Vagina (tissue), 2 donors: ENCODE measurements at places on chromosomes 6 and 20.

- H3K36me3 ChIP-seq, result no peaks in the 10 kb centered on the region
- H3K27ac ChIP-seq, result no peak overlapping the region
- H3K4me1 ChIP-seq, result no peaks in the 10 kb centered on the region
- no peak overlapping the region for H3K4me3 ChIP-seq
Observed at GRCh38 chr6:72672906-72673305, 51.0 kb downstream of the KCNQ5 start.

GRCh38 chr6:43986177-43986825, 141.0 kb downstream of the MRPL14 start:
- H3K4me3 ChIP-seq, result no peak overlapping the region
- H3K4me1 ChIP-seq, result peaks cover 16% of the 10 kb centered on the region
- H3K27me3 ChIP-seq, result no peaks in the 10 kb centered on the region
- DNase-seq, result no peak
- no peak overlapping the region for H3K27ac ChIP-seq

- no peak for DNase-seq
- no peak within 1 kb of the TSS for H3K4me3 ChIP-seq
- H3K4me1 ChIP-seq, result peaks cover 33% of the 10 kb centered on the region
- no peaks in the 10 kb centered on the region for H3K27me3 ChIP-seq
Observed at GRCh38 chr6:127518710-127519468, at the start of gene MTCL3. Gene MTCL3, minus strand, starts transcription at chr6:127519335.

DNA sequence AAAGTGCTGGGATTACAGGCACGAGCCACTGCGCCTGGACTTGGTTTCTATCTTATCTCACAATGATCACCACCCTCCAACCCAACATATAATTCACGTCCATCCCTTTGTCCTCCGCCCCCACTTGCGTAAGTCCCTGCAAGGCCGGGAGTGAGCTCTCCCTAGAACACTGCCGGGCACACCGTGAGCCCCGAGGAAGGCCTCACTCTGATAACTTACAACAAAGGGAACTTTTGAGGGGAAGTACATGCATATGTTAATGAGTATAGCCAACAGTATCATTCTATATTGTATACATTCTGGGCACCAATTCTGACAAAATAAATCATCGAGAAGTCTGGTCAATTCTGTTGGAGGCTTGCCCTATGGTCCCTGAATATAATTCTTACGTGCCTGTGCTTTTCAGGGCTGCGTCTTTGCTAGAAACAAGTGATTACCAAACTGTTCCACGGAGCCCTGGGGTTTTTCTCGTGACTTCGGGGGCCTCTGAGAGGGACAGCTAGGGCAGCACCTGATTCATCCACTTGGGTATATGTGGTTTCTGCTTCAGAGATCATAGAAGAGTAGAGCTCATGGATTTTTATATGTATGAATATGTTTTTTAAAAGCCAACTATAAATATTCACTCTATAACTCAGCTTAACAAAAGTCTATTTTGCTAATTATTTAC, 469.8 kb upstream of the AGPAT4 start:
- H3K27me3 ChIP-seq, result no peaks in the 10 kb centered on the region
- no peak overlapping the region for H3K4me3 ChIP-seq
- DNase-seq, result no peak
- H3K4me1 ChIP-seq, result no peaks in the 10 kb centered on the region

DNA sequence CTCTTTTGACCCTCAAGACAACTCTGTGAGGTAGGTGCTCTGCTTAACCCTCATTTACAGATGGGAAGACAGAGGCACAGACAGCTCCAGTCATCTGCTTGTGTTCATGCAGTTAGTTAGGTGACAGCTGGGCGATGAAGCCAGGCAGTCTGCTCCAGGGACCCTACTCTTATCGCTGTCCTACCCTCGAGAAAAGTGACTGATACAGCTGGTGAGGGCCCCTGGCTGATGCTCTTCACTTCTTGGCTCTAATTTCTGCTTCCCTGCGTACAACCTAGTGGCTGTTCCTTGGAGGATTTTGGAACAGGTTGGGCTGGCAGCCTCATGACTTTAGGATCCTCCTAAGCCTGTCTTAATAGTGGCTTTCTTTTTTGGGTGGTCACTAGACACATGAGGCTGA, 9.1 kb upstream of the TJAP1 start:
- no peaks in the 10 kb centered on the region for H3K4me1 ChIP-seq
- no peak overlapping the region for H3K4me3 ChIP-seq
- no peaks in the 10 kb centered on the region for H3K36me3 ChIP-seq
- DNase-seq, result no peak

GRCh38 chr20:37896932-37897548, 5.9 kb upstream of the VSTM2L start:
- no peaks in the 10 kb centered on the region for H3K27me3 ChIP-seq
- no peaks in the 10 kb centered on the region for H3K4me1 ChIP-seq
- H3K36me3 ChIP-seq, result no peaks in the 10 kb centered on the region
- DNase-seq, result no peak

- H3K36me3 ChIP-seq, result no peaks in the 10 kb centered on the region
- no peak overlapping the region for H3K4me3 ChIP-seq
- no peaks in the 10 kb centered on the region for H3K4me1 ChIP-seq
- peak; percentile 71 for DNase-seq
- no peaks in the 10 kb centered on the region for H3K27me3 ChIP-seq
Observed at GRCh38 chr6:1590580-1590979, 19.1 kb upstream of the FOXC1 start.

DNA sequence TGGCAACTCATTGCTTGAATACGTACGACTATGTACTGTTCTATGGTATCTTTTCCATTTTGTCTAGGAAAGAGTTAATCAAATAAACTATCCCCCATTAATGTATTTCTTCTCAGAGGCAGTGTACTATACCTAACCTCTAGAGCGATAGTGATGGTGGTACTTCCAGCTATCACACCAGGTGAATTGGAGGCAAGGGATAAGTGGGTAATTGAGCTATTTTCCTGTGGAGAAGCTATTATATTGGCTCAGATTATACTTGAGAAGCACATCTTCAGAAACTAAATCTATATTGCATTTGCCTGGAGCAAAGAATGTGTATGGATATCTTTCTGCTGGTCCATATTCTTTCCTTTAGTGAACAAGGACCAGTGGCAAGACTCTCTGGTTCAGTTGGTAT, 430.7 kb upstream of the KHDRBS2 start:
- no peaks in the 10 kb centered on the region for H3K36me3 ChIP-seq
- H3K4me1 ChIP-seq, result no peaks in the 10 kb centered on the region
- no peak overlapping the region for H3K27ac ChIP-seq

DNA sequence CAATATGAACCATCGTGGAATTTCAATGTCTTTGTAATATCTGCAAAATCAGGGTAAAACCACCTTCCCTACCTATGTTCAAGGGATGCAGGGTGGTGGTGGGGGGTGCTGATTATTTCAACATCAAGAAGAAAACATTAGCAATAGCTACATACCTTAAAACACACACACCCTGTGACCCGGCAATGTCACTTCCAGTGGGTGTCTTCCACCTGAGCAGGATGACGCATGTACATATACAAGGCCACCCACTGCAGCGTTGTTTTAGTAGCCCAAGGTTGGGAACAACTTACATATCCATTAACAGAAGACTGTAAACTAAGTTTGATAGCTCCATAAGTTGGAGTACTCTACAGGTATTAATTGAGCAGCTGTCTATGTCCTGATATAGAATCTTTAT, 62.6 kb upstream of the SIRPG start:
- no peaks in the 10 kb centered on the region for H3K36me3 ChIP-seq
- H3K4me1 ChIP-seq, result peaks cover 8% of the 10 kb centered on the region
- H3K27ac ChIP-seq, result no peak overlapping the region
- no peak overlapping the region for H3K4me3 ChIP-seq

GRCh38 chr20:48584391-48585060, 243.3 kb downstream of the PREX1 start:
- H3K27ac ChIP-seq, result no peak overlapping the region
- no peak for DNase-seq
- H3K27me3 ChIP-seq, result no peaks in the 10 kb centered on the region
- H3K4me3 ChIP-seq, result no peak overlapping the region
- no peaks in the 10 kb centered on the region for H3K4me1 ChIP-seq

GRCh38 chr6:137309078-137309762, 90.0 kb upstream of the IFNGR1 start:
- H3K4me1 ChIP-seq, result peaks cover 9% of the 10 kb centered on the region
- H3K36me3 ChIP-seq, result no peaks in the 10 kb centered on the region
- no peak overlapping the region for H3K4me3 ChIP-seq

DNA sequence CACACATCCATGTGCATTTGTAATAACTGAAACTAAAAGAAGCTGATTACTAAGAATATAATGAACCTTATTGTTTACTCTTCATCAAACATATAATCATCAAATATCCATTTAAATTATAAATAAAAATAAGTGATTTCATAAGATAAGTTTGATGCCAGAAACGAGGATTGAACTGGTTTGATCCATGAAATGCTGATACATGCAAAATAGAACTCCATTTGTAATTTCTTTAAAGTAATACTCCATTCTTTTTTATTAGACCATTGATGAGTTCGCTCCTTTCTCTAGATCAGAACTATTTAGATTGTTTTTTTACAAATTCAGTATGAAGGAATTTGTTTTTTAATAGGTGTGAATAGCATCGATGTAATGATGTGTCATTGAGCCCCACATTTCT, 57.6 kb downstream of the EYS start:
- no peak overlapping the region for H3K27ac ChIP-seq
- no peaks in the 10 kb centered on the region for H3K4me1 ChIP-seq
- no peak for DNase-seq
- H3K4me3 ChIP-seq, result no peak overlapping the region
- no peaks in the 10 kb centered on the region for H3K27me3 ChIP-seq

GRCh38 chr6:13397359-13398068, 69.2 kb upstream of the TBC1D7 start:
- peaks cover 20% of the 10 kb centered on the region for H3K4me1 ChIP-seq
- no peaks in the 10 kb centered on the region for H3K27me3 ChIP-seq
- H3K27ac ChIP-seq, result no peak overlapping the region
- H3K4me3 ChIP-seq, result no peak overlapping the region
- DNase-seq, result no peak
- no peaks in the 10 kb centered on the region for H3K36me3 ChIP-seq

DNA sequence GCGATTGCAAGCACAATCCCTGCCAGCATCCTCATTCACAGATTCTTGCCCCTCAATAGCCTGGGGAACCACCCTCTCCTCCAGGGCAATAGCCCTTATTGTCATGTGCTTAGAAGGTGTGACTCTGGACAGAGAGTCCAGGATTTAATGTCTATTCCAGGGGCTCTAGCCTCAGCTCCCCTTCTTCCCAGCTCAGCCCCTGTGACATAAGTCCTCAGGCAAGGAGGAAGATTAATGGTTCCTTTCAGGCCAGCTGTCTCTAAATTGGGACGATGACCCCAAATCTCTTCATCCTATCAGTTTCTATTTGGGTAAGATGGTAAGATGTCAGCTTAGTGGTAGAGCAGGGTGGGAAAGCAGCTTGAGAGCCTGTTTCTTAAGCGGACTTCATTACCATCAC, 8.1 kb downstream of the LRFN2 start:
- H3K4me3 ChIP-seq, result no peak overlapping the region
- no peaks in the 10 kb centered on the region for H3K27me3 ChIP-seq
- H3K36me3 ChIP-seq, result no peaks in the 10 kb centered on the region
- no peak for DNase-seq
- no peak overlapping the region for H3K27ac ChIP-seq

DNA sequence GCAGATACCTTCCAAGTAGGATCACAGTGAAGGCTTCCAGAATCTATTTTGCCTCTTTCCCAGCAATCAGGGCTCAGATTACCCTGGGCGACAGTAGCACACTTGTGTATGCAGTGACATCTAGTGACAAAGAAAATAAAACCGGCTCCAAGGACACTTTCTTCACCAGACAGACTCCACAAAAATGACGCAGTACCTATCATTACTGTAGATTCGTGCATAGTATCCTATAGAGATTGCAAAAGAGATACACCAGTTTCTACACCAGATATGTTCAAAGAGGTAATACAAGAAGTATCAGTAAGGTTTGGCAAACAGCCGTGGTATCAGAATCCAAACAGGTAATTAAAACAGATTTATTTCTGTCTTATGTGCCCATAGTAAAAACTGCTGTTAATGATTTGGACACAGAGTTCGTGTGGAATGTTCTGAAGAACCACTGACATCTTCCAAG, 600.4 kb upstream of the JAG1 start:
- no peak overlapping the region for H3K4me3 ChIP-seq
- peaks cover 12% of the 10 kb centered on the region for H3K4me1 ChIP-seq
- no peak overlapping the region for H3K27ac ChIP-seq
- no peak for DNase-seq

- H3K27ac ChIP-seq, result no peak overlapping the region
- DNase-seq, result no peak
- no peaks in the 10 kb centered on the region for H3K27me3 ChIP-seq
- H3K4me3 ChIP-seq, result no peak overlapping the region
- peaks cover 15% of the 10 kb centered on the region for H3K36me3 ChIP-seq
Observed at GRCh38 chr20:18166950-18167349, 29.3 kb downstream of the KAT14 start.

- no peaks in the 10 kb centered on the region for H3K4me1 ChIP-seq
- H3K36me3 ChIP-seq, result no peaks in the 10 kb centered on the region
- DNase-seq, result no peak
Observed at GRCh38 chr6:77021778-77022177, 441.5 kb downstream of the HTR1B start.

DNA sequence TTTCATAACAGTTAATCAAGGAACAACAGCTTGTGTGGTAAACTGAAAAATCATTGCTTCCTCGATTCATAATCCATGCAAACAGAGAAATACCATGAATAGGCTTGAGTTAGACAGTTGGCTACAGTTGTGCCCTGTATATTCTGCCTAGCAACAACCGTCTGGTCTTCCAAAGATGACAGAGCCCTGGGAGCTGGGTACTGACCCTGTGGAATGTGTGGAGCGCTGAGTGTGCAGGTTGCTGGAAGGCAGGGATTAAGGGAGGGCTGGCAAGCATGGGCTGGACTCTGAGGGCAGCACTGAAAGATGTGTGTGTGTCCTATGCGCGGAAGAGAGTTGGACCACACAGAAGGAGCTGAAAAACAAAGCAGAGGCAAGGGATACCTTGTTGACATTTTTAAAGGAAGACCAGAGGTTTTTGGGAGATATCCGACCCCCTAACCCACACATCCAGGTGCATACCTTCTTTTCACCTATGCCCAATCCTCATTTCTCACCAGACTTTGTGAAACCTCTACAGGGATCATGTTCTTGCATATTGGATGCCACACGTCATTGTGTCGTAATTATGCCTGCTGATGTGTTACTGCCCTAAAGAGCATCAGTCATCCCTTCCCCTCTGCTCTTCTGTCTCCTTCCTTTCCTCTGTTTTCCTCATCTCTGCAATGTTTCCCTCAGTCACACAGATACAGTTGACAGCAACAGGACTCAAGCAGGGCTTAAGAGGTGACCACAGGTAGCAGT, 58.2 kb upstream of the VGLL2 start:
- H3K27me3 ChIP-seq, result no peaks in the 10 kb centered on the region
- H3K27ac ChIP-seq, result no peak overlapping the region
- DNase-seq, result no peak

DNA sequence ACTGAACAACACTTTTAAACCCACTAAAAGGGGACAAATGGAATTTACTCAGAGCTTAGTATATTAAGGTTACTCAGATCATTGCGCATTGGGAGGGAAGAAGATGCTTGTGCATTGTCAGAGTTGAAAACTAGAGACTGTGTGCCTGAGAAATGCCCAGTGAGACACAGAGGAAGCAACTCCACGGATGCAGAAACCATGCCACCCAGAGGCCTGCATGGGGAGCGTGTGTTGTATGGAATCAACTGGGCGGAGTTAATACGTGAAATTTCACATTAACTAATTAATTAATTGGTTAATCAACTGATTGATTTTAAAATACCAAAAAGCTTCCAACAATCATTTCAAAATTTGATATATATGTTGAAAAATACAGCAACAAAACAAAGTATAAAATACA, 391.6 kb downstream of the PLCB1 start:
- no peaks in the 10 kb centered on the region for H3K4me1 ChIP-seq
- H3K4me3 ChIP-seq, result no peak overlapping the region
- H3K27ac ChIP-seq, result no peak overlapping the region
- H3K27me3 ChIP-seq, result no peaks in the 10 kb centered on the region
- no peak for DNase-seq
